Urothelium cell line (cell line): ENCODE measurements at places on chromosomes 3 and 15.

DNA sequence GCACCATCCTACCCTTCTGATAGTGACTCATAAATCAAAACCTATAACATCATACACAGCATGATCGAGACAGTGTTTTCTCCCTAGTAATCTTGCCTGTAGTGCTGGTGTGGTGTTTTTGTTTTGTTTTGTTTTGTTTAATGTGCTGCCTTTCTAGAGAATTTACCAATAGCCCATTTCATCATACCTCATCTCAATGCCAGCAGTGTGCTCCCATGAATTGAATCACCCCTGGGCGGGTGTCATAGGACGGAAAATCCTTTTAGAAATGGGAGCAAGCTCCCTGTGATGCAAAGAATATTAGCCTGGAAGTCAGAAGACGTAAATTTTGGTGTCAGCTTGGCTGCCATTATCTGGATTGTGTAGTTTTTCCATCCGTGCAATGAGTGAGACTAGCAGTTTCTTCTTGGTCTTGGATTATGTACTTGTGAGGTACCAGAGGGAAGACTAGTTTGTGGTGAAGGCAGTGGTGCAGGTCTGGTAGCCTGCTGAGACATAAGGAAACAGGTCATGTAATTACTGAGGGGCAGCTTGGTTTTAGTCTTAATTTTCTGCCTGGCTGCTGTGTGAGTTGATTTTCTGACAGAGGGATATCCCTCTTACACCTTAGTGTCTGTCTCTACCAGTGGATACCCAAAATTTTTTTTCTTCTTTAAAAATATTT, 29.9 kb downstream of the IGSF10 start:
- DNase-seq: no peak

- no peak for DNase-seq
These were observed 28.5 kb downstream of the XYLB start for GRCh38 chr3:38375072-38375471.

DNA sequence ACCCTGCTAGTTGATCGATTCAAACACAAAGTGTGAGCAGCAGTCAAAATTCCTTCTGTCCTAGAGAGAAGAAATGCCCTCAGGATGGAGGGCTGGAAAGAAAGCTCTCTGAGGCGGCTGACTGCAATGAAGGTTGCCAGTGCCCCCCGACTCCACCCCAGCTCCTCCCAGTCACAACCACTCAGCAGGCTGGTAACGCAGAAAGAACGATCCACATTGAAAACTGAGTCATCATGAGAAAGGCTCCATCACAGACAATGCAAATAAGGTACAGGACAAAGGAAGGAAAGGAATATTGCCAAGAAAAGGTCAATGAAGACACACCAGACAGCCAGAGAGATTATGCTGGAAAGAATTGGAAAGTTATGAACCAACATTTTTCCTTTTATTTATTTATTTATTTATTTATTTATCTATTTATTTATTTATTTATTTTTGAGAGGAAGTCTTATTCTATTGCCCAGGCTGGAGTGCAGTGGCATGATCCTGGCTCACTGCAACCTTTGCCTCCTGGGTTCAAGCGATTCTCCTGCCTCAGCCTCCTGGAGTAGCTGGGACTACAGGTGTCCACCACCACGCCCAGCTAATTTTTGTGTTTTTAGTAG, 17.4 kb upstream of the VGLL4 start:
- DNase-seq: no peak

DNA sequence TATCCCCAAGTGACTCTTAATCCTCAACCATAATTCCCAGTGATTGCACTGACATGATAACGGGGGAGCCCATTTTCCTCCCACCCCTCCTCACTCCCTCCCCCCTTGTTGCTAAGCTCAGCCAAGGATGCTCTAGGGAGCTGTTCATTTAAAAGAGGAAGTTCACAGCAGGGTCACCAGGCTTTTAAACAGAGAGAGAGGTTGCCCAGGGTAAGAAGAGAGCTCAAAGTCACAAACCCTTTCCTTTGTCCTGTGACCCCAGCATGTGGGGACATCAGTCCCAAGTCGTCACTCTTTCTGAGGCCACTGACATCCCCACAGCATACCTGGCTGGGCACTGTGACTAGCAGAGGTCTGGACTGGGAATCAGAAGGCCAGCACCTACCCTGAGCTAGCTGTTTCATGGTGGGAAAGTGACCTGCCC, 144.1 kb downstream of the RORA start:
- no peak for DNase-seq

- no peak for DNase-seq
These were observed 25.2 kb downstream of the EXD1 start for GRCh38 chr15:41205315-41205714.

DNA sequence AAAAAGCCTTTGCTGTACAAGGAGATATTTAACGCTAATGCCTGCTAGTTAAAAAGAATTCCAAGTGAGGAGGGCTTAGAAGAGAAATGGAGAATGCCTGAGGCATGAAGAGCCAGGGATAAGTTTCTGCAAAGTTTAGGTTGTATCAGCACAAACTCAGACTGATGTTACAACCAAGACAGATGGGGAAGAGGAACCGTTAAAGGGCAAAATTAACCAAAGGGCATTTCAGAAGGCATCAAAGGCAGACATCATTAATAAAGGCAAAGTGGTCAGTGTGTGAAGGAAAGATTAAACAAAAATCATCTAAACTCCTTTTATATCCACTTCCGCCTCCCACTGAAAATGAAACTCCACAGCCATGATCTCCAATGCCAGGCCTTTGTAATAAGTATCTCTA, 7.0 kb downstream of the MYO5A start:
- DNase-seq: no peak

GRCh38 chr3:164658125-164658524, 420.2 kb downstream of the SI start:
- no peak for DNase-seq

GRCh38 chr3:122858373-122858772, 63.5 kb downstream of the SLC49A4 start:
- peak; percentile 23 for DNase-seq
